HT1080 (cell line): ENCODE measurements at places on chromosomes 1 and 21. TPM values are rescaled to one million over a fixed set of nuclear protein-coding genes. Genes with fewer than 3 reads are reported as not detected.

DNA sequence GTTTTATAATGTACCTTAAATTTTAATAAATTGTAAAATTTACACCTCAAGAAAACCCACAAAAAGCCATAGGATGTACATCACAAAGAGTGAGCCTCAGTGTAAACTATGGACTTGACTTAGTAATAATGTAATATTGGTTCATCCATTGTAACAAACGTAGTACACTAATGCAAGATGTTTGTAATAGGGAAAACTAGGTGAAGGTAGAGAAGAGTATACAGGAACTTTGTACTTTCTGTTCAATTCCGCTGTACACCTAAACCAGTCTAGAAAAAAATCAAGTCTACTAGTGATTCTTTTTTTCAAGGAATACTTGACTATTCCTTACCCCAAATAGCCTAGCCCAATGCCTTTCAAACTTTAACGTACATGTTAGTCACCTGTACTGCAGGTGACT, 222.3 kb upstream of the FGGY start:
- no peak for DNase-seq

- peak; percentile 26 for DNase-seq
Measured at GRCh38 chr1:160954158-160955104, at the start of gene ITLN2. TSS of gene ITLN2 (minus strand) at chr1:160954809. CDS start at chr1:160954741, 68 bp downstream.

- no peak for DNase-seq
Measured at GRCh38 chr1:187848321-187848720, 1019.6 kb downstream of the PLA2G4A start.

- no peak for DNase-seq
Measured at GRCh38 chr1:176926330-176927086, 238.0 kb downstream of the ASTN1 start.

- DNase-seq: no peak
Measured at GRCh38 chr1:20936621-20937020, 149.5 kb upstream of the HP1BP3 start.

GRCh38 chr1:97461782-97462181, 459.1 kb downstream of the DPYD start:
- no peak for DNase-seq

The COL11A1 gene
- total RNA-seq: 0.10 and 0.71 TPM in 2 replicates

The RAB42 gene
- total RNA-seq: not detected in 2 replicates

The F13B gene
- total RNA-seq: not detected in 2 replicates
